ENCODE measurements at places on chromosomes 11 and 22.
A peak's percentile ranks its signal among the peaks of the same experiment; 100 is the strongest.

DNA sequence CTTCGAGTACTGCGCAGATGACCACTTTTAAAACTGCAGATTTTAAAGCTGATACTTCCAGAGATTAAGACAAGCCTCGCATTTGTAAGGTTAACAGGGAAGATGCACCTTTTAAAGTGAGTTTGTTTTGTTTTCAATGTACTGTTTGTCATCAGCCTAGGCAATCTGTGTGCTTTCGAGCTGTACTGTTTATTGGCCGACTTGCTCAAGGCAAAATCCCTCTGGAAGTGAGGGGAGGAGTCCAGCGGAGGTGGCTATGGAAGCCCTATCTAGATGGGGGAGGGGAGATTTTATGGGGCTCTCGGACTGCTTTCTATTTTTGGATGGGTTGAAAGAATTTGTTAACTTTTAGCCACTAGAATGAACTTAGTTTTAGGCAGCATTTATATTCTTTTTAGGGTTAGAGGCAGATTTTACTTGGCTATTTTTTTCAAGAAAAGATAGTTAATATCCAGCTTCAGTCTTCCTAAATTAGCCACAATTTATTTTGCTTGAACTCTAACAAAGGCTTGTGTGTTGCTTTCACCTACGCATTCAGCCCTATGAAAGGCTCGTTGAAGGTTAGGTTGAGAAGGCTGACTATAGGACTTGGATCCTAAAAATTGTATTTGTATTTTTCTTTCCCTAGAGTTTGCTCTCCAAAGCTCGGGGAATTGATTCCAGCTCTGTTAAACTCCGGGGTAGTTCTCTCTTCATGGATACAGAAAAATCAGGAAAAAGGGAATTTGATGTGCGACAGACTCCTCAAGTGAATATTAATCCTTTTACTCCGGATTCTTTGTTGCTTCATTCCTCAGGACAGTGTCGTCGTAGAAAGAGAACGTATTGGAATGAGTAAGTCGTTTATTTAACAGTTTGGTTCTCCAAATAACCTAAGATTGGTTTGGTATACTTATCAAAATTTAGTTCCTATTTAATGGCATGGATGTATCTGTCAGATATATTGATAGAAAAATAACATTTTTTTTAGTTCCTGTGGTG lies 2.1 kb downstream of the WEE1 start:
- no peak for DNase-seq

GRCh38 chr22:35996596-35996995 lies 32.0 kb downstream of the RBFOX2 start:
- DNase-seq = no peak

- no peak for DNase-seq
Observed at GRCh38 chr22:19214078-19214473, 35.5 kb upstream of the SLC25A1 start.

- DNase-seq = no peak
Observed at GRCh38 chr11:86446163-86446923, 71.7 kb downstream of the CCDC81 start.

- DNase-seq = no peak
Observed at GRCh38 chr22:23520863-23521440, 59.1 kb downstream of the IGLL1 start.

DNA sequence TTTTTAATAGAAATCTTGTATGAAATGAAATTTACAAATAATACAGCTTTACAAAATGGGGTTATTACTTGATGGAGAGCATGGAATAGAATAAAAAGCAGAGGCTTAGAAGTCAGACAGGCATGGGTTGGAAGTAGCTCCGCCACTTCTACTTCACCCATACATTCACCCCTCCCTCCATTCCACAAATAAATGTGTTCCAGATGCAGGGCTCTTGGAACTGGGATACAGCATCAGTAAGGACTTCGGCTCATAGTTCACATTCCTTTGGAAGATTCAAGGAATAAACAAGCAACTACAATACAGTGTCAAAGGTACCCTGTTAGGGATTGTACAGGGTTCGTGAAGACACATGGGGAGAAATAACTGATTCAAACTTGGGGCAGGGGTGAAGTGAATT lies 156.8 kb downstream of the WNT11 start:
- DNase-seq = no peak

DNA sequence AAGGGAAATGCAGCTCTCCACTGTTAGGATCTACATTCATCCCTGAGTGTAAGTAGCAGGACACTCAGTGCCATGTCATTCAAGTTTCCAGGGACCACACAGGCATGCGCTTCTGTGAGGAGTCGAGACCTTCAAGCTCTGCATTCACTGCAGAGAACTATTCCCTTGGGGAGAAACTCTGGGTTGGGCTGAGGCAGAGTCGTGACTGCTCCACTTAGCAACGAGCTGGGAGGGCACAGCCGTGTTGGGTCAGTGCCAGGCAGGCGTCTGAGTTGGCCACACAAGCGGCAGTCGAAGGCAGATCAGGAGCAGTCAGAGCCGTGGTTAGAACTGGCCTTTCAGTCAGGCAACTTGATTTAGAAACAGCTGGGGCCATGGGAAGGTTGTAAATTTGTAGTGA lies 14.7 kb downstream of the MPEG1 start:
- DNase-seq = no peak

GRCh38 chr11:2790568-2790921 lies 90.8 kb upstream of the KCNQ1OT1 start:
- no peak for DNase-seq

- DNase-seq = no peak
Observed at GRCh38 chr22:33332538-33332937, 274.4 kb upstream of the SYN3 start.

DNA sequence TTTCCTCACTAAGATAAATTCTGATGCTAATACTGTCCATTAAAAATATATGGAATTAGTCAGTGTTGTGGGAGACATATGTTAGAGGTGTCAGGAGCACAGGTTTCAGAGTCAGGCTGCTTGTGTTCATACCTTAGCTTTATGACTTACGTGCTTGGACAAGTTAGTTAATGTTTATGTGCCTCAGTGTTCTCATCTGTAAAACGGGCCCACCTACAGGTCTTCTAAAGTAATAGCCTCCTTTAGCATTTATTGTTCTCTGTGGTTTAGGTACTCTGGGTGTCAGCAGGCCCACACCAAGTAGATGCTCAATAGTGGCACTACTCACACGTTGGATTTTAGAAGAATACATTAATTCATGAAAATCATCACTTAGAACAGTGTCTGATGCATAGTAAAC lies 308.7 kb upstream of the ZC3H12C start:
- DNase-seq = no peak

DNA sequence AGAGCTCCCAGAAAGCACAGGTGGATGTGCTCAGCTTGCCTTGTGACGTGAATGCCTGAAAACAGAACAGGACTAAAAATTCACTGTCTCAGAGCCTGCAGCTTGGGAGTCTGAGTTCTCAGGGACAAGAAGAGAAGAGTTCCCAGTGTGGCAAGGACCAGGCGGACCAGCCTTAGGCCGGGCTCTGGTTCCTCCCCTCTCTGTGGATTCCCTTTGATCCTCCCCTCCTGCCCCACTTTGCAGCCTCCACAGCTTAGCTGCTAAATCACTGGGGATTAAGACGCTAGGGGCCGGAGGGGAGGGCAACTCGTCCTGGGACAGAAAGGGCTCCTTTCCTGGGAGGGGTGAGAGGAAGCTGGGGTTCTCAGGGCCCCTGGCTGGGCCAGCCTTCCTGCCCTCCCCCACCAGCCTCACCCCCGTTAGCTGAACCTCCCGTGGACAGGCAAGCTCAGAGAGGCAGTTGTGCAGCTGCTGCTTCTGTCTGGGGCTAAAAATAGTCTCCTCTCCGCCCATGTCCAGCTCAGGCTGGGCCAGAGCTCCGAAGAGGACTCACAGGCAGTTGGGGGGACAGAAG lies 29.9 kb upstream of the JAM3 start:
- DNase-seq = no peak

DNA sequence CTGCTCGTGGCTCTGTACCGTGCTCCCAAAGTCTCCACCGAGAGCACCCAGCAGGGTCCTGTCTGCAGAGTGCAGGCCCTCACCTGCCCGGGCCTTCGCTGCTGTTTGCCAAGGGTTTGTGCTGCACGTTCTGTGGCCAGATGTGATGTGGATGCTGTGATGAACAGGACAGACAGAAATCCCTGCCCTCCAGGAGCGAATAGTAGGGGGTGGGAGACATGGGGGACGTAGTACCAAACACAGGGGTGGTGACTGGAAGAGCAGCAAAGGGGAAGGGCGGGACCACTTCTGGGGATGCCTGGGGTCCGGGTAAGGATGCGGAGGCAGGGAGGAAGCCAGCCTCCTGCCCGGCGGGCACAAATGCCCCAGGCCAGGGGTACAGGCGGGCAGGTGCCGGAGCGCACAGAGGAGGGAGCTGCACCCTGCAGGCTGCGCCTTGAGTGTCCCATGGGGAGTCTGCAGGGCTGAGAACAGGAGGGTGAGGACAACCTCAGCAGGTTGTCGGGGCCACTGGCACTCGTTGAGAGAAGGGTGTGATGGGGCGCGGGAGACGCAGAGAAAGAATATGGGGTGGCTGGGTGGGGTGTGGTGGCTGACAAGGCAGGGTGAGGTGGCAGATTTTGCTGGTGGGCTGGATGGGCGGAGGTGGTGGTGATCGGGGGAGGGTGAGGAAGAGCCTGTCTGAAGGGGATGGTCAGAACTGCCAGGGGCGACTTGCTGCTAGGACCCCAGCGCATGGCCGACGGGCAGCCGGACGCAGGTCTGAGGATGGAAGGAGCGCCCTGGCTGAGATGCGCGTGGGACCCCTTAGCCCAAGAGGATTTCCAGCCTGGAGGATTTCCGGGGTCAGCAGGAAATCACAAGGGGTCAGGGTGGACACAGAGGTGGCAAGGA lies 16.3 kb upstream of the CTSD start:
- DNase-seq = no peak

- no peak for DNase-seq
Observed at GRCh38 chr11:72528121-72528520, 93.8 kb upstream of the CLPB start.

- DNase-seq = no peak
Observed at GRCh38 chr11:7531011-7531410, 17.2 kb downstream of the PPFIBP2 start.

- DNase-seq = no peak
Observed at GRCh38 chr22:22733881-22734373, 89.5 kb downstream of the GGTLC2 start.

DNA sequence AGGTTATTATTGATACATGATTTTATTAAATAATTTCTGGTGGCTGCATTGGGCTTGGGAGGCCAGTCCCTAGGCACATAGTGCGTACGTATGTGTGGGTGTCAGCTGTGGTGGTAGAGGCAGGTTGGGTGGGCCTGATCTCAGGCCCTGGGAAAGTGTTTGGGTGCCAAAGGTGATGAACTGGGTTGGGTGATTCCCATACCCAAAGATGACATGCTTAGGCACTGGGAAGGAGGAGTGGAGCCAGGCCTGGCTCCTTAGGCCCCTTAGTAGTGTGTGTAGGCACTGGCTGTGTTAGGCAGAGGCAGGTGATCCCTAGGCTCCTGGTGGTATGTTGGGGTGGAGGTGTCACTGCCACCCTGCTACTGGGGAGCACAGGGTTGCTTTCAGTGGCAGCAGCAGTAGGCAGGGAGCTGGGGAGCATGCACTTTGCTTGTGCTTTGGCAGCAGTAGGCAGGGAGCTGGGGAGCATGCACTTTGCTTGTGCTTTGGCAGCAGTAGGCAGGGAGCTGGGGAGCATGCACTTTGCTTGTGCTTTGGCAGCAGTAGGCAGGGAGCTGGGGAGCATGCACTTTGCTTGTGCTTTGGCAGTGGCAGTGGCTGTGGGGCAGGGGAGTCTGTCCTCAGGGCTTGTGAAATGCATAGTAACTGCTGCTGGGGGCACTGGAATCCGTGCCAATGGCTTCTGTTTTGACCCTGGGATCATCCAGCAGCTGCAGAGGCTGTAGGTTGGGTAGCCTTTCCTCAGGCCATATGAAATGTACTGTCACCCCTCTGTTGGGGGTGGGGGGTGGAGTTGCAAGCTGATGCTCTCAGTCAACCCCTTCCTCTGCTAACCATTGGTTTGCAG lies 84.4 kb downstream of the RRM1 start:
- DNase-seq = no peak

DNA sequence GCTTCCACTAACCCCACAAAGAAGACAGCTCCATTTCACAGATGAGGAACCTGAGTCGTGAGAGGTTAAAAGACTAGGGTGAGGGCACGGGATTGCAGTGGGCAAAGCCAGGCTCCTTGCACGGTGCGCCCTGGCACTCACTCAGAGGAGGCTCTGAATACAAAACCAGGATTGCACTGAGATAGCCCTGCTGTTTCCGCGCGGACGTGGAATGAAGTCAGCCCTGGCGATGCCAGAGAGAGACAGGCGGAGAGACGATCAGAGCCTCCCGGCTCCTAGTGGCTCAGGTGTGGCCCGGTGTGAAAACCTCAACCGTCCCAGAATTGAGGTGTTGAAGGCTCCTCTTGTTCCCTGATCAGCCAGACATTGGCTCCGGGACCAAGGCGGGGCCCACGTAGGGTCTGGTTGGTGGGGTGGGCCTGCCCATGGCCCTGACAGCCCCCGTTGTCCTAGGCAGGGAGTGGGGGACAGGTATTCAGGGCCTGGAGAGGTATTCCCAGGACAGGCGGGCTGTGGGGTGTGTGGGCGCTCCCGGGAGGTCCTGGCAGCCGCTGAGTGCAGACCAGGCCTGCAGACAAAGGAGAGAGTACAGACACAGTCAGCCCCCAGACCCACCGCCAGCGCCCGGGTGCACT lies 43.1 kb upstream of the LINC01488 start:
- no peak for DNase-seq

DNA sequence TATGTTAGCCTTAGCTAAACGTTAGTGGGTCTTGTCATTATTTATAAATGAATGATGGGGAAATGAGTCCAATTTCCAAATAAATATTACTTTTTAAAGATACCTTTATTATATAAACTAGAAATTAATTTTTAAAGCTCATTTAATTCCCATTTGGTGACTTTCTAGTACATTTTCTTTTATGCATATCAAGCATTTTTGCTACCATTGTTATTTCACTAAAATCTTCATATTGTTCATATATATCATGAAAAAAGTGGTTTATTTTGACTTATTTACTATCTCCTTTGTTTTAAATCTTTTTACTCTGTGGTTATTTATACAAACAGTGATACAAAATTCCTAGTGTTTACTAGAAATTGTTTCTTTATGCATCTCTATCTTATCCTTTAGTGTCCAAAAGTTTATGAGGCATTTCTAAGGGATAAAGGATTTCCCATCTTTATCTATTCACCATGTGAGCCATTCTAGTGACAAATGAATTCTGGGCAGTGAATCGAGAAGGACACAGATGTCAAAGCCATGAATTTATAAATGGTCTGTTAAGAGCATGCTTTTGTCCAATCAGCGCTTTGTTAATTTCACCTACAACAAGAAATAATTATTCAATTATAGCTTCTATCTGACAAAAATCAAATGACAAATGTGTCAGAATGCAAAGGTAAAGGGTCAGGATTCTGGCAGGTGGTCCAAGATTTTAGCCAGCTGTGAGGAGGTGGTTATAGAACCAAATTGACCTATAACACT lies 70.6 kb downstream of the PRMT3 start:
- no peak for DNase-seq

DNA sequence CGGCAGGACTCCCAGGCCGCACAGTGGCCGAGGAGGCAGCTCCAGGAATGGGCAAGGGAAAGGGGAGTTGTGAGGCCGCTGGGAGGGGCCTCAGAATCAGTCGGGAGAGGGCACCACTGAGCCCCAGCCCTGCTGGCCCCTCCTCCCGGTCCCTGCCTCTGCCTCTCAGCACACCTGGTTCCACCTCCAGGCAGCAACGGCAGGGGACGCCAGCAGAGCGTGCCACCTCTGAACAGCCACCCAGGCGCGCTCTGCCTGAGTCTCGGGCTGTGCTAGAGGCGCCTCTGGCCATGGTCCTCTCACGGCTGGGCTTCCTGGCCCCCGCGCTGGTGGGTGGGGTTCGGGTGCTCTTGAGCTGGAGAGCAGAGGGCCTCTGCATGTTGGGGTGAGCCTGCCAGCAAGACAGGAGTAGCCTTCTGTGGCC lies 33.0 kb downstream of the MOB2 start:
- peak; percentile 5 for DNase-seq

Data from epithelial cell of prostate (primary cell).